CD14-positive monocyte (primary cell): ENCODE measurements at places on chromosomes 5 and 9.

DNA sequence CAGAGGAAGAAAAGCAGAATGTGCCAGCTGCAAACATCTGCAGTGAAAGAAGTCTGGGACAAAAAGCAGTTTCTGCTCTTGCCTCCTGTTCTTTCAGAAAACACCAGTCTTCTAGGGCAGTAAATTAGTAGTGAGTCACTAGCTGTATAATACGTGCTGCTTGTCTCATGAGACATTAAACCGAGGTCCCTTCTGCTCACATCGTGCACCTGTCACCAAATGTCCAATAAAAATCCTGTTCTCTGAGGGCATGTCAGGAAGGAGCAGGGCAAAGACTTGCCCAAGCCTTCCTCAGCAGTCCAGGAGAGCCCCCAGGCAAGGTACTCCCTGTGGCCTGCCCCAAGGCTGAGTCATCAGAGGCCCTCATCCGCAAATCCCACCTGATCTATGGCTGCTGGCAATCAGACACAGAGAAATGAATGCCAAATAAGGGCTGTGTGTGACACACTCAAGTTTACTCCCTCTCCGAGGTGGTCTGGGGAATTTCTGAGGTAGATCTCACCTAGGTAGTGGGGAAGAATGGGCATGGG lies 255.3 kb upstream of the SMARCA2 start:
- no peak for DNase-seq

GRCh38 chr9:134340475-134341160 lies 14.4 kb downstream of the RXRA start:
- DNase-seq = peak; percentile 78

- no peak for DNase-seq
Observed at GRCh38 chr5:117204926-117205869, 630.6 kb upstream of the SEMA6A start.

DNA sequence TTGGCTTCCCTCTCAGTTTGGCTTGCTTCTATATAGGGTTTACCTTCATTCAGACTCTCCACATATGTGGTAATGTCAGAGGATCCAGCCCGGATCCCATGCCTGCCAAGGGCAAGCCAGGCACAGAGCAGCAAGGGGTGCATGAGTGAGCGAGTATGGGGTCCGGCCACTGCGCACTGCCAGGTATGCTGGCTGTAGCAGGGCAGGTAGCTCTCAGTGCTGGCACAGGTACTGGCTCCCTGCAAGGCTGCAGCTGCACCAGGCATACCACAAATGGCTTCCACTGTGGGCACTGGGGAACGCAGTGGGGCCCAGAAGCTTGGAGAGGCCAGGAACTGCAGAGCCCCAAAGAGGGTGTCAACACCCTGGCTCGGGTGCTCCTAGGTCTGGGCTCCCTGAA lies 86.2 kb downstream of the GIN1 start:
- DNase-seq = no peak

GRCh38 chr9:98329281-98329680 lies 73.8 kb upstream of the TBC1D2 start:
- no peak for DNase-seq

DNA sequence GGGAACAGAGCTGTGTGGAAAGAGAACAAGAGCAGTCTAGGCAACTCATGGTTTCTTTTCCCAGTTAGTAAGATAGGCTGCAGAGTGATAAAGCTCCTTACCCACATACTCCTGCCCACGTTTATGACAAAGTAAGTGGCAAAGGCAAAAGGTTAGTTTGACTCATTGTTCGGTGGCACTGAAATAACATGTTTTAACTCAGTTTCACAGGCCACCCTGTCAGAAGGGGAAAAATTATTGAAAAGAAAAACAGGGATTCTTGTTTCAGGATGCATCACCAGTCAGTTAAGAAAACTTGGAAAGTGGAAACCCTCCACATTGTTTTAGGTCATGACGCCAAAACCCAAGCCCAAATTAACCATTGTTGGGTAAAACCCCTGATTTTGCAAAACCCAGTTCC lies 22.3 kb upstream of the DAB2 start:
- no peak for DNase-seq

GRCh38 chr5:59423021-59423420 lies 470.5 kb downstream of the PDE4D start:
- DNase-seq = no peak

- DNase-seq = peak; percentile 61
Observed at GRCh38 chr5:157670662-157671591, at the start of gene C5orf52. Gene C5orf52, plus strand, starts transcription at chr5:157671533. Its CDS starts 82 bp downstream, at chr5:157671615.

GRCh38 chr5:135964670-135965320 lies 10.0 kb upstream of the LECT2 start:
- no peak for DNase-seq

GRCh38 chr5:170377027-170377426 lies 12.1 kb downstream of the KCNMB1 start:
- no peak for DNase-seq

GRCh38 chr5:113083481-113083880 lies 106.9 kb downstream of the DCP2 start:
- DNase-seq = no peak

- no peak for DNase-seq
Observed at GRCh38 chr9:14061936-14062585, 251.9 kb downstream of the NFIB start.

DNA sequence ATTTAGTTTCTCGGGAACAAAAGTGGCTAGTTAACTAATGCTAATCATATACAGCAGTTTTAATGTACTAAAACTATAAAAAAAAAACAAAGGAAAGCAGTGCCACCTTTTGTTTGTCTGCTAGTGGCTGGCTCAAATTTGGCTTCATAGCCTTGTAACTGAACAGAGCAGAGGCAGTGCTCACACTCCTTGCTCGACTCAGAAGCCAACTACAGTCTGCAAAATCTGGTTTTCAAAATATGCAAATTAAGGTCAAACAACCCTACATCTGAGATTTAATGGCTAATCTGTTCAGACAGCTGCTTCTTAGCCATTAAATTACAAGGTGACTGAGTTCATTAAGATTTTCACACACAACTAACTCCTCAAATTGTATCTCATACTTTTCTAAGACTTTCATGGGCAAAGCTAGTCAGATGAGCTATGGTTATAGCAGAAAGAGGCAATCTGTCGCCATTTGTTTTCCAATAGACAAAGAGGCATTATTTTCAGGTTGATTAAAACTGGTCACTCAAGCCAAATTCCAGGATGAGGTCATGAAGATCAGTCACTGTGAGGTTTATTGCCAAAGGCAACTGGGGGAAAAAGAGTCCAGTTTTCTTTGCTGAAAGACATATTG lies 56.8 kb upstream of the EPB41L4A start:
- DNase-seq = no peak

DNA sequence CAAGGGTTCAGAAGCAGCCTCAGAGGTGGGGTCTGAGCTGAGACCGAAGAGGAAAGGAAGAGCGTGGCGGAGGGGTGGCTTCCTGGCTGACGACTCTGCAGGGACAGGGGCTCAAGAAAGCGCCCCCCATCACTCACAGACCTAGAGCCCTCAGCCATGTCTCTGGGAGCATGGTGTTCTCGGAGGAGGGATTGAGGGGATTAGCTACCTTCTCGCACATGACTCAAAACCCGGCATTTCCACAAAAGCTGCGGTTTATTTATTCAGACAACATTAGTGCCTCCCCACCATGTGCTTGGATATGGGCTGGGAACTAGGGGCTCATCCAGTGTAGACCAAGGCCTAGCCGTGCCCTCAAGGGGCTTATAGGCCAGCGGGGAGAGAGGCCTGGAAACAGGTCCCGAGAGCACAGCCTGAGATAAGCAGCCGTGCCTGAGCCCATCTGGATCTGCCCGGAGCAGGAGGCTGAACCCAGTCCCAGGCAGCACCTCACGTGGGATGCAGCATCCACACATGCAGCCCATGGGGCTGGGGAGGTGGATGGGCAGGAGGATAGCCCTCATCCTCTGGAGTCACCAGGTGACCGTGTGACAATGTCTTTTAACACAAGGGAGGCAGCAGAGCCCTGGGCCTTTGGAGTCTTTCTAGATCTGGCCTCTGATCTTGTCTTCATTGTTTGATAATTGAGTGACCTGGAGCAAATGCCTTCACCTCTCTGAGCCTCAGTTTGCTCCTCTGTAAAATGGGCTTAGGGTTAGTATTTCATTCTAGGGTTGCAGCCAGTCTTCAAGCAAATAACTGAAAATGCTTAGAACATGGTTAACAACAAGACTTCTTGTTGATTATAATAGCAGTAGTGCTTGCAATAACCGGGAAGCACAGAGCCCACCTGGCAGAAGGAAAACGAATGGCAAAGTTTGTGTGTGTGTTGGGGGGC lies 878 bp upstream of the HMCN2 start:
- no peak for DNase-seq

DNA sequence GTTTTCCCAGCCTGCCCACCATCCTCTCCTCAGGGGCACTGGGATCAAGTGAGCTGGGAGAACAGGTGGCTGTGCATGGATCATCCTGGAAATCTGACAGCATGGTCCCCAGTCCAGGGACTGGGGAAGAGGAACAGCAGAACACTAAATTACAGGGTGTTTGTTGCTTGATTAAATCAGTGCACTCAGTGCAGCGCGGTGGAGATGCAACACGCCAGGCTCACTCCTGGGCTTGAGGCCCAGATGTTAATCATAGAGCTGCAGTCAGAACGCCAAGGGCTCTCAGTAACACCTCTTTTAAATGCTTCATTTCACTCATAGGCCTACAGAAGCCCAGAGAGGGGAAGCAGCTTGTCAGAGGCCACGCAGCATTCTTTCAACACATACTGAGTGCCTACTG lies 14.2 kb upstream of the LARP1 start:
- no peak for DNase-seq

DNA sequence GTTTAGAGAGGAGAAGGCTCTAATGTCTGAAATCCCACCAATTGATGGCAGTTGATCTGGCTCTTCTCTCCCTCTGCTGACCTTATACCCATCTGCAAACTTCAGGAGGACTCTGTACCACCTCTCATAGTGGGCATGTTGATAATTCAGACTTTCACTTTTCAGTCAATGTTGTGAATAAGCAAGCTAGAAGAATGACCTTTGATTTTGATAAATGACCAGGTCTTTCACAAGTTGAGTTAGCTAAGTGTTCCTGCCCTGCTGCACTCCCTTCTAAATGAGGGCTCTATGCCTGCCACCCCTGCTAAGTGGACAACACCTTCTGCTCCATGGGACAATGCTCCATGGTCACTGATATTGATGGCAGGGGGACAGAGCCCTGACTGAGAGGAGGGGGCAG lies 74.7 kb downstream of the SPRY4 start:
- DNase-seq = no peak

- DNase-seq = no peak
Observed at GRCh38 chr5:180208435-180209081, 453 bp downstream of the RASGEF1C start.

GRCh38 chr5:136030956-136031611 lies 2.3 kb downstream of the TGFBI start:
- no peak for DNase-seq

DNA sequence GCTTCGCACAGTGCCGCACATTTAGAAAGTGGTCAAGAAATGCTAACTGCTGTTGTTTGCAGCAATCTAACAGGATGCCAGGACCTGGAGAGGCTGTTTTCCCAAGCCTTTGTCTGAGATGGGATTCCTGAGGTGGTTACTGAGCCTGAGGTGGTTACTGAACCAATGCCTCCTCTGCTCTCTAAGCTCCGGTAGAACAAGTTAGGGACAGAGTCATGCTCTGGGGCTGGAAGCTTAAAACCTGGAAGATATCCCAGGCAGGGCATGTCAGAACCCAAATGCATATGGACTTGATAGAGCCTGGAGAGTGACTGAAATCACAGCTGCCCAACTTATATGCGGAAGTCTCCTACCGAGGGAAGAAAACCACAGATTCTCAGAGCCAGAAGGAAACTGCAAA lies 46.5 kb upstream of the FAT2 start:
- DNase-seq = no peak

GRCh38 chr5:149829954-149830353 lies 99.8 kb downstream of the PPARGC1B start:
- DNase-seq = no peak

DNA sequence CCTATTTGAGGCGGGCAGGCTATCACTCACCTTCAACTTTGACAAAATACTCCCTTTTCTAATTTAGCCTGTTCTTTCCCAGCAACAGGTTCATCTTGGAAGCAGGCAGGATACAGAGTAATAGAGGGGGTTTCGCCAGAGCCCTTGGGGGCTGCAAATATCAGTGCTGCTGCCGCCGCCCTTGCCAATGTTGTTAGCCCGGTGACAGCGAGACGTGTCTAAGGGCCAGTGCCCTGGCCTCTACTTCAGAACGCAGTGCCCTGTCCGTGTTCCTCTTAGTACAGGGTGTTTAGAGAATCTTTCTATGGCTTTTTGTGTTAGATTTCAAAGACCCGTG lies 703 bp downstream of the FAM120AOS start:
- DNase-seq = peak; percentile 14

- no peak for DNase-seq
Observed at GRCh38 chr9:87675906-87676515, 49.9 kb upstream of the CTSL start.

DNA sequence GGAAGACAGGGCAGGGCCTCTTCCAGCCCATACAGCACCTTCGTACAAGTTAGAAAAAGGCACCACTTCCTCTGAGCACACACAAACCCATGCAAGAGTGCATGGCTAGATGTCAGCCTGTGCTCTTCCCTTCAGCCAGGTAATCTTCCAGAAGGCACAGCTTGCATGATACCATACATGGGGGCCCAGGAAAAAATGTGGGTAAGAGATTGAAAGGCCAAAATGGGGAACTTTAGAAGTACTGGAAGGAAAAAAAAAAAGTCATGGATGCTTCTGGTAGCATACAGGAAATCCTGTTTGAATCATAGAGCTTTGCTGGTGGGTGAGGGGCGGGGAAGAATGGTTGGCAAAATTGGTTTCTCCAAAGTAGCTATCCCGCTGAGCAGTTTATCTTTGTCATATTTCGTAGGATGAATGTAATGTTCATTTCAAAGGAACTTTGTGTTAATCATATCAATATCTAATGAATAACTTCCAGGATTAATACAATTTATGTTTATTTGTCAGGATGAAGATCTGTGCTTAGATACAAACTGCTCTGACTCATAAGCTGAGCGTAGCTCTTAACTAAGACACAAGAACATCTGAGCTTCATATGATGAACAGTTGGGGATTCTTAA lies 78.2 kb upstream of the MAP3K1 start:
- peak; percentile 70 for DNase-seq

GRCh38 chr9:23380821-23381220 lies 445.2 kb downstream of the ELAVL2 start:
- DNase-seq = no peak

- no peak for DNase-seq
Observed at GRCh38 chr9:107174441-107174840, 108.6 kb upstream of the RAD23B start.

GRCh38 chr9:2154731-2155130 lies 139.6 kb downstream of the SMARCA2 start:
- no peak for DNase-seq
